ENCODE measurements at places on chromosomes 5 and 9. TPM values are rescaled to one million over a fixed set of nuclear protein-coding genes. Genes with fewer than 3 reads are reported as not detected.

Gene CATSPER3
- 0.06 TPM for total RNA-seq

Gene SLC6A19
- not detected for total RNA-seq

Gene PIP5K1B
- total RNA-seq = 0.09 TPM

Gene CER1
- not detected for total RNA-seq

Gene IQGAP2
- total RNA-seq = 6.9 TPM

Gene SEMA4D
- total RNA-seq = 4.5 TPM

DNA sequence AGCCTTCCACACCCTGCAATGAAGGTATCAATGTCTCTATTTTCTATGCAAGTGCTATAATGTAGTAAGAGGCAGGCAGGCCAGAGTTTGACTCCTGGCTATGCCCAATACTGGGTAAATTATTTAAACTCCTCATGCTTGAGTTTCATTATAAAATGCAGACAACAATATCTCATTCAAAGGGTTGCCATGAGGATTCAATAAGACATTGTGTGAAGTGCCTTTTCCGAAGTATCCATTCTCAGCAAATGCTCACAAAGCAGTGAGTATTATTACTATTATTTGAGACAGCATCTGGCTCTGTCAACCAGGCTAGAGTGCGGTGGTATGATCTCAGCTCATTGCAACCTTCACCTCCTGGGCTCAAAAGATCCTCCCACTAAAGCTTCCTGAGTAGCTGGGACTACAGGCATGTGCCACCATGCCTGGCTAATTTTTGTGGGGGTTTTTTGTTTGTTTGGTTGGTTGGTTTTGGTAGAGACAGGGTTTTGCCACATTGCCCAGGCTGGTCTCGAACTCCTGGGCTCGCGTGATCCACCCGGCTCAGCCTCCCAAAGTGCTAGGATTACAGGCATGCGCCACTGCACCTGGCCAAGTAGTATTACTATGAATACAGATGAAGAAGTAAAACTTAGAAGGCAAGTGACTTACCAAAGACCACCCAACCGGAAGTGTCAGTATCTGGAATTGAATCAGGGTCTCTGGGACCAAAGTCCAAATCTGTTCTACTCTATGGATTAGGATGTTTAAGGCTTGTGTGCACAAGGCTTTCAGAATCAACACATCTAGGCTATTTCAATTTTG, 18.8 kb downstream of the ADAM19 start:
- no peak for DNase-seq

GRCh38 chr5:139369181-139369580, 13.9 kb downstream of the SLC23A1 start:
- DNase-seq = no peak

- DNase-seq = no peak
These were observed 152.1 kb upstream of the DHFR start for GRCh38 chr5:80806929-80807328.

DNA sequence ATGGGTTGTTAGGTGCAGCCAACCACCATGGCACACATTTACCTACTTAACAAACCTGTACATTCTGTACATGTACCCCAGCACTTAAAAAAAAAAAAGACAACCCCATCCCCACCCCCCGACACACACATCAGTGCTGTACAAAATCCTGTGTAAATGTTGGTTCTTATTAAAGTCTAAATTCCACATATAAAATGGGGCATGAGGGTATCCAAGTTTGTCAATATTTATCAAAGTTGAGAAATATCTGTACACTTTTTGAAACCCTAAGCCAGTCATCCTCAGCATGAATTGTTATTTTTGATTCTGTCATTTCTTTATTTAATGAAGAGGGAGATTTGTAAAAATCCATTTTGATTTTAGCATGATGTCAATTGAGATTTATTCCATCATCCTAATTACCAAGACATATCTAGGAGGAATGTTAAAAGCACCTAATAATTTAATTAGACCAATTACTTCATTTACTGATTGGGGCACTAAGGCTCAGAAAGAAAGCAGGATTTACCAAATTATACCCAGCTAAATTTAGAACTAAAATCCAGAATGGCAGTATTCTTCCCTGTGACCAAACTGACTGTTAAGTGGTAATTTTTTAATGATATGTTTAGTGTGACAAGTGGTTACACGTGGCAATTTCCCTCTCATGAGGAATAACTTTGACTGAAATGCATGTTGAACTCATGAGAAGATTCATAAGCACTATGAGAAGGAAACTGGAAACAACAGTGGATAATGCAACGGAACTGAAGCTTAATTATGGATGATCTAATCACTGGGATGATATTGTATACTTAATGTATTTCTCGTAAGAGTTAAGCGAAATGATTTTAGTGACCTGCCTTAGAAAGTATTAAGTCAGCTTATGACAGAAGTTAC, 195.9 kb downstream of the SGCD start:
- no peak for DNase-seq

DNA sequence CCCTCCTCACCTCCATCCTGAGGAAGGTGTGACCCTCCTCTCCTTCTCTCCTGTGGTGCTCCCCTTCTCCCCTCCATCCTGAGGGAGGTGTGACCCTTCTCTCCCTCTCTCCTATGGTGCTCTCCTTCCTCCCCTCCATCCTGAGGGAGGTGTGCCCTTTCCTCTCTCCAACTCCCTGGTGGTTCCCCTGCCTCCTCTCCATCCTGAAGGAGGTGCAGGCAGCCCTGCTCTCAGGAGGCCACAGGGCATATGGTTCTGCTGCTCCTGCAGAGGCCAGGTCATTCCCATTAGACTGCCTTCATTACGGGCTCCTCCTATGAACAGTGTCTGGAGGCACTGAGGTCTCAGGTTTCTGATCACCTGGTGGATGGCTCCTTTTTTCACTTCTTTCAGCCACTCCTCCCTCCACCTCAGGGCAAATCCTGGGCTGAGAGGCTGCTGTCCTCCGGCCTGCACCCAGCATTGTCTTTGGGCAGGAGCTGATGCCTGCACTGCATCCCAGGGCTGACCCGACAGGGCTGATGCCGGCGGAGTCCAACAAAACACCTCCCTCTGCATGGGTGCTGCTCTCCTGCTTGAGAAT, 197.1 kb downstream of the MED10 start:
- DNase-seq = no peak

- DNase-seq = peak; percentile 80
These were observed 339.2 kb downstream of the ADAMTS6 start for GRCh38 chr5:65142511-65143011.

DNA sequence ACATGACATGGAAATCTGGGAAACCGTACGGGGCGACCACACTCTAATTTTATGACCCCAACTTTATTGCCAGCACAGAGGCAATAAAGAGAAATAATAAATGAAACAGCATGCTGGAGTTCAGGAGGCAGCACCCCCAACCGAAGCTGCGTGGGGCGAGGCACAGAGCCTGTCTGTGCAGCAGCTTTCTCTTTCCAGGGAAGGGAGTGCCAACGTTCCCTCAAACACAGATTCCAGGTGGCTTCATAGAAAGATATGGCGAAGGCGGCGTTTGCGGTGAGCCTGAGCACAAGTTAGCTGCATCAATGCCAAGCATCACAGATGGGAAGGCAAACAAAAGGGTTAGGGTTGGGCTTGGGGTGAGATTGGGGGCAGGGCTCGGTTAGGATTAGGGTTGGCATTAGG, 114.8 kb downstream of the HSD17B3 start:
- DNase-seq = no peak

- DNase-seq = no peak
These were observed 66.8 kb upstream of the SMC2 start for GRCh38 chr9:104027295-104027694.

- no peak for DNase-seq
These were observed 114.6 kb downstream of the MRPL36 start for GRCh38 chr5:1685066-1685465.

GRCh38 chr9:132647355-132647754, 22.4 kb downstream of the DDX31 start:
- DNase-seq = peak; percentile 98

GRCh38 chr5:86880344-86880743, 262.6 kb downstream of the COX7C start:
- no peak for DNase-seq

DNA sequence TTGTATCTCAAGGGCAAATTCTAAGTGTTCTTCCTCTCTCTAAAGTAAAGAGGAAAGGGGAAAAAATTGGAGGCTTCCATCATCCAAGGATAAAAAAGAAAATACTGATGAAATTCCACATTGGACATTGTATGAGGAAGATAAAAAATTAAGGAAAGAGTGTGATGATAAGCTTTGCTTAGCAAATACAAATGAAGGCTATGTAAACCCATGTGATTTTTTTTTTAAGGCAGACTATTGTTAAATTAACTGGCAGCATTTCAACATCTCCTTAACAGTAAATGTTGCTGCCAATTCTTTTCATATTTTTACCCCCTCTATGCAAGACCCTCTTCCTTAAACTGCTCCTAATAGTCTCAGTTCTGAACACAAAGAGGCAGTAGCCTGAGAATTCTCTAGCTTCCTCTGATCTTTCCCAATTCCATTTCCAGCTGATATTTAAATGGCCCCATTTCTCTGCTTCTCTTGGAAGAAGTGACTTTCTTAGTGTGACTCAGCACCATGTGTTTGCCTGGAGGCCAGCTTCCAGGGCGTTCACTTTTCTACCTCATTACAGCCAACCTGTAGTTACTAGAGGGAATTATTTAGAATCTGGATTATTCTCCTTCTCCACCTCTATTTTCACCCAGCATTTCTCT, 159.7 kb downstream of the TLE1 start:
- peak; percentile 77 for DNase-seq

DNA sequence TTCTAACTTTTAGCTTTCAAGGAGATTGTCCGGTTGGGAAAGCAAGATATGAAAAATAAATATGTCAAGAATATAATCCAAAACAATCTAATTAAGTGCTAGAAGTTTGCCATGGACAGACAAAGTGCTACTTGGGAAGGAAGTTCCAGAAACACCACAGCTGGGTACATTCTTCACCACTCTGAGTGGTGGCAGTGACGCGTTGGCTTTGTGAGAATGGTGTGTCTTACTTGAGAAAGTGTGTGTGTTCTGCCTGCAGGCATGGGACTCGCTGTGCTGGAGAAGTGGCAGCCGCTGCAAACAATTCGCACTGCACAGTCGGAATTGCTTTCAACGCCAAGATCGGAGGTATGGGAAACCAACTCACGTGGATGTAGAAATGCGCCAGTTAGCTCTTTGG, 177.2 kb downstream of the PCSK5 start:
- DNase-seq = peak; percentile 4

DNA sequence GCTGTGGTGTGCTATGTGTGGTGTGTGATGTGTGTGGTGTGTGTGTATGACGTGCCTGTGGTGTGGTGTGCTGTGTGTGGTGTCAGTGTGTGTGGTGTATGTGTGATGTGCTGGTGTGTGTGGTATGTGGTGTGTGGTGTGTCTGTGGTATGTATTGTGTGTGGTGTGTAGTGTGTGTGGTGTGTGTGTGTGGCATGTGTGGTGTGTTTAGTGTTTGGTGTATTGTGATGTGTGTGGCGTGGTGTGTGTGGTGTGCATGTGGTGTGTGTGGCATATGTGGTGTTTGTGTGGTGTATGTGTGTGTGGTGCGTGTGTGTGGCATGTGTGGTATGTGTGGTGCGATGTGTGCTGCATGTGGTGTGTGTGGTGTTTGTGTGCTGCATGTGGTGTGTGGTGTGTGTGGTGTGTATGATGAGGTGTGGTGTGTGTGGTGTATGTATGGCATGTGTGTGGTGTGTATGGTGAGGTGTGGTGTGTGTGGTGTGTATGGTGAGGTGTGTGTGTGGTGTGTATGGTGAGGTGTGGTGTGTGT, 18.3 kb upstream of the RNU6ATAC start:
- peak; percentile 30 for DNase-seq

DNA sequence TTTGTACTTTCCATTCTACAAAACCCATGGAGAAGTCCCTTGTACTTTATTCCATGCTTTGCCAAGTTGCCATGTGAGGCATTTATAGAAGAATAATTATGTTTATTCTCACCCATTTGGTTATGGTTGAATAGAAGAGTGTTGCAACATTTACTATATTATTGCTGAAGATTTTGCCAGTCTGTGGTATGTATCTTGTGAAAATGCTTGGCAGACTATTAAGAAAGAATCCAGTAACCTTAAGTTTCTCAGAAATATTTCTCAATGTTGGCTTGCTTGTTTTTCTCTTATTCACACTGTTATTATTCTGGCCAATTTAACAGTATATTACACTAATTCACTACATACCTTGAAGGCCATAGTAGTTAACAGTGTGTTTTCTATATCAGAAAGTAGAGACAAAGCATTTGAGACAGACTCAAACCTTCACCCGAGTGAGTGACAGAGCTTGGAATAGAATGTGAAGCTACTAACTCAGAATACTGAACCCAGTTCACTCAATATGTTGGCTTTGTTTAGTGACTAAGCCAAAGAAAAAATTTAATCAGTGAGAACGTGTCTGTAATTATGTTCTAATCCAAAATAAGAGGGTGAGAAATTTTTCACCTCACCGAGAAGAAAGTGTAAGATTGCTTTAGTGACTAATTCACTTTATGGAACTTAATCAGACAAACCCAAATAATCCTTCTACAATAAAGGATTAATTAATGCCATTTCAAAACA, 184.4 kb downstream of the CWC27 start:
- no peak for DNase-seq

DNA sequence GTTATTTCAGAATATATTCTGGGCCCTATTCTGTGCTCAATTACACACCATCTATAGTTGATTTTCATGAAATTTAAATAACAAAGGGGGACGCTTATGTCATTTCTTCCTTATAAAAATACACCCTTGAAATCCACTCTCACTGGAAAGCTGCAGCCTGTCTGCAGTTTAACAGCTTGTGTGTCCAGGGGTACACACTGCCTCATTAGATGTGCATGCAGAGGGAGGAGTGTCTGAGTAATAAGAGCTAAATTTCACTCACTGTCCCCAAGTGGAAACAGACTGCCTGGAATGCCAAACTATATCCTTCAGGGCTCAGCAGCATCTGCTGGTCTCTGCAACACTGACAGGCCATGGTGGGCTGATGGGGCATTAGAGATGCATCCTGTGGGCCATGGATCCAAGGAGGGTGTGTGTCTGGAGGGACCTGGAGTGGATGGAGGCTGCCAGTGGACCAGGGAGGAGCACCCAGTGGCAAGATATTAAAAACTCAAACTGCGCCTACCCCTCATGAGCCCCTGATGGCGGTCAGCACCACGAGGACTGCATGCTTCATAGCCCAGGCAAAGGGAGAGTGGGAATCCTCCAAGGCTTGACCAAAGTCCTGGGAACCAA, 15.8 kb upstream of the TIFAB start:
- DNase-seq = no peak

DNA sequence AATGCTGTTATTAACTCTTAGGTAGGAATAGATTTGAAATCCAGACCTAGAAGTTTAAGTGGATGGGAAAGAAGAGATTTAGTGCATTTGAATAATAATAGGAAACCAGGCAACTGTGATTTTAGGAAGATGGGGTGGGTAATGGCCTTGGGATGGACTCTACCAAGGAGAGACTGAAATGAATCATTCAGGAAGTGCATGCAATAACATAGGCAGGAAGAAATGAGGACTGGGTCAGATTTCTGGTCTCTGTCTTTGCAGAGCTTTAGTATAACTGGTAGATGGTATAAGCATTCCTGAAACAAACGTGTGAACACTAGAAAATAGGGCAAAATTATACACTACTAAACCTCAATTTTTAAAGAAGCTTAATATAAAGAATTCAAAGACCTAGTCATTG, 274.4 kb upstream of the CLINT1 start:
- DNase-seq = no peak

- DNase-seq = no peak
These were observed 98.2 kb downstream of the PCSK5 start for GRCh38 chr9:75988663-75989062.

All from Daoy (cell line).